ENCODE measurements at places on chromosomes 7 and 10.

DNA sequence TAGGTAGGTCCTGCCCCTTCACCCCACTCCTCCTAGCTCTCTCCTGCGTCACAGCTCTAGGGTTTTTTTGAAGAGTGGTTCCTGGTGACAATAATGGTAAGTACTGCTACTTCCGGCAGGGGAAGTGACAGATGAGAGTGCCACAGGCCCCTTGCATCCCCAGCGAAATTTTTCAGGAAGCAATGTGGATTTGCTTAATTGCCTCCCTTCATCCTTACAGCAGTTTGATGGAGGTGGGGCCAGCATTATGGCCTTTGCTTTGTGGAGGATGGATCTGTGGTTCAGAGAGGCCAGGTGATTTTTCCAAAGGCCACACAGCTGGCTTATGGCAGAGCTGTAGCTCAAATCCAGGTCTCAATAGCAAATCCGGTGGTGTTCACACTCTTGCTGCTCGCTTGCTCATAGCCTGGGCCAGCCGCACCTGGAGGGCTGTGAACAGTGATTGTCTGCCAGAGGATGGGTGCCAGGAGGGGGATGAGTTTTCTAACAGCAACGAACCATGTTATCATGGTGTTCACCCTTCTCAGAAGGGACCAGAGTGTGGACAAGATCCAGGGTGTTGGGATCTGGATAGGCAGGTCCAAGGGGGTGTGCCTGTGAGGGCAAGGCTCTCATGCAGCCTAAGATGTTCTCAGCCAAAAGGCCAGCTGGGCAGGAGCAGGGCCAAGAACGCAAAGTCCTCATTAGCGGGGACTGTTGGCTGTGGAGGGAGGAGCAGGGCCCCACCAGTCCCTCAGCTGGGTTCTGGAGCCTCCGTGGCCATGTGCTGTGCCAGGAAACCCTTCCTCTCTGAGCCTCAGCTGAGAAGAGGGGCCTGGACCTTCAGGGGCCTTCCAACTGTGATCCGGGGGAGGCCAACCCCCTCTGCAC lies 89.0 kb downstream of the EMX2 start:
- DNase-seq = no peak

DNA sequence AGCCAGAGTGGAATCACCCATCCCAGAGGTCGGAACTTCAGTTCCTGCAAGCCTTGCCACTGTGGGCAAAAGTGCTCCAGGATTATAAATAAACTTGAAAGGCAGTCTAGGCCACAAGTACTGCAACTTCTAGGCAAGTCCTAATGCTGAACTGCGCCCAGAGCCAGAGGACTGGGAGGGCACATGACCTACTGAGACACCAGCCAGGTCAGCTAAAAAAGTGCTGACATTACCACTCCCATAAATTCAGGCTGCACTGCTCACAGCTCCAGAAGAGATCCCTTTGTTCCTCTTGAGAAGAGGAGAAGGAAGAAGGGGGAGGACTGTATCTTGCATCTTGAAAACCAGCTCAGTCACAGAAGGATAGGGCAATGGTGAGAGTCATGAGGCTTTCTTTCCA lies 1084.1 kb upstream of the PHF14 start:
- DNase-seq = no peak

DNA sequence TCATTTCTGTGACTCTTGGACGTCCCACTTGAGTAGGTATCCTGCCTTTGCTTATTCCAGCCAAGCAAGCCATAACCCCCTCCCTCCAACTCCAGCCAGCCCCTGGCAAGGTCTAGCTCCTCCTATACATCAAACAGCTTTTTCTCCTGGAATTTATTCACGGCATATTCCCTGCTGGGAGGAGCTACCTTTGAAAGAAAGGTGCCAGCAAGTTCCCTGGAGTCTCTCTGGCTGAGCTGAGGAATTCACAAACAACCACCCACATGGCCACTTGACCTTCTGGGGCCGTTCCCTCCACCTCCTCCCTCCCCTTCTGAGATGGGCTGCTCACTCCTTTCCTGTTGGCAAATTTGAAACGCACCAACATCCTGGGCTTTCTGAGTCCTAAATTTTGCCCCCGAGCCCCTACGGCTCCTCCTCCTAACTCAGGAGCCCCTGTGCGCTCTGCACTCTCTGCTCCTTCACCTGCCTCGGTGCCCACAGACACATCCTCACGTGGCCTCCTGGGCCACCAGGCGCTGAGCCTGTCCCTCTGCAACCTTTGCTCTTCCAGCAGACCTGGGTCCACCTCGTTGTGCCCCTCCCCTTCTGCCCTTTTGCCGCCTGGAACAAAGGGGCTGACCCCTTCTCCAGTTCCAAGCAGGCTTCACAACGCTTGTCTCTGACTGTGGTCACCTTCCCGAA lies 48.0 kb downstream of the HSPA12A start:
- DNase-seq = no peak

DNA sequence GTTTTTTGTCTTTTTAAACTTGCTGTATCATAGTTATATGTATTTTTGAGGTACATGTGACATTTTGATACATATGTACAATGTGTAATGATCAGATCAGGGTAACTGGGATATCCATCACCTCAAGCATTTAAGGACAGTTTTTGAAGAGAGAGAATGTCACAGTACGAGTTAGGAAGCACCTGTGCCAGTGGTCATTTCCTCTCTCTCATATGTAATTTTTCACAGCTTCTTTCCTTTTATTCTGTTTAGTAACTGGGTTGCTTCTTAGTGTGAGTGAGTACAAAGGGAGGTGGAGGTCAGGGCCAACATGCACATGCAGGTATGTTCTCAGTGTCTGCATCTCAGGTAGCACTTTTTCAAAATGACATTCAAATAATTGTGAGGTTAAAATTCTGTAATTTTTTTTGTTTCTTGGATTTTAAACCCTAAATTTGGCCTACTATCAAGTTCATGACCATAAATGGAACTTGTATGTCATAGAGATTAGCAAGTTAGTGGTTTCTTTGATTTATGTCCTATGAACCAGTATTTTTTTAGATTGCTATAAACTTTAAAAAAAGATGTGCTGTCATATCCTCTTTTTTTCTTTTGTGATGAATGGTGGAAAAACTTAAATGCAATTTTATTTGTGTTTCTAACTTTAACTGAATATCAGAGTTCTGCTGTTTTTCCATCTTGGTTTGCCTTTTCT lies 42.7 kb downstream of the SNX10 start:
- DNase-seq = no peak

DNA sequence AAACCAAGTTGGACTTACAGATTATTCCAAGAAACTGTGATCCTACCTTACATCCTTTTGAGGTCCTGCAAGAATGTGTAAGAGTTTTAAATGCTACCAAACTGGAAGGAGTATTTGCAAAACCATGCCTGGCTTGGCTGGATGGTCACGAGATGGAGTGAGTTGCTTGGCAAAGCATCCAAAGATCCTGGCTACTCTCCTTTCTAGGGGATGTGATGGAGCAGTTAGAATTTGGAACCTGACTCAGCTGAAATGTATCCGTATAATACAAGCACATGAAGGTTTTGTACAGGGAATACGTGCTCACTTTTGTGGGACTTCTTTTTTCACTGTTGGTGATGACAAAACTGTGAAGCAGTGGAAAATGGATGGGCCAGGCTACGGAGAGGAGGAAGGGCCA lies 13.3 kb upstream of the SYPL1 start:
- DNase-seq = no peak

DNA sequence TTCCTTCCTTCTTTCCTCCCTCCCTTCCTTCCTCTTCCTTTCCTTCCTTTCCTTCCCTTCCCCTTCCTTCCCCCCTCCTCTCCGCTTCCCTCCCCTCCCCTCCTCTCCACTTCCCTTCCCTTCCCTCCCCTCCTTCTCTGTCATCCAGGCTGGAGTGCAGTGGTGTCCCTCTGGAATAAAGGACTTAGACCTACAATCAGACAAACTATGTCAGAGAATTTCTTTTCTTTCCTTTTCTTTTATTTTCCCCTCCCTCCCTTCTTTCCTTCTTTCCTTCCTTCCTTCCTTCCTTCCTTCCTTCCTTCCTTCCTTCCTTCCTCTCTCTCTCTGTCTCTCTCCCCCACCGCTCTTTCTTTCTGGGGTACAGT lies 242.2 kb downstream of the GATA3 start:
- DNase-seq = no peak

DNA sequence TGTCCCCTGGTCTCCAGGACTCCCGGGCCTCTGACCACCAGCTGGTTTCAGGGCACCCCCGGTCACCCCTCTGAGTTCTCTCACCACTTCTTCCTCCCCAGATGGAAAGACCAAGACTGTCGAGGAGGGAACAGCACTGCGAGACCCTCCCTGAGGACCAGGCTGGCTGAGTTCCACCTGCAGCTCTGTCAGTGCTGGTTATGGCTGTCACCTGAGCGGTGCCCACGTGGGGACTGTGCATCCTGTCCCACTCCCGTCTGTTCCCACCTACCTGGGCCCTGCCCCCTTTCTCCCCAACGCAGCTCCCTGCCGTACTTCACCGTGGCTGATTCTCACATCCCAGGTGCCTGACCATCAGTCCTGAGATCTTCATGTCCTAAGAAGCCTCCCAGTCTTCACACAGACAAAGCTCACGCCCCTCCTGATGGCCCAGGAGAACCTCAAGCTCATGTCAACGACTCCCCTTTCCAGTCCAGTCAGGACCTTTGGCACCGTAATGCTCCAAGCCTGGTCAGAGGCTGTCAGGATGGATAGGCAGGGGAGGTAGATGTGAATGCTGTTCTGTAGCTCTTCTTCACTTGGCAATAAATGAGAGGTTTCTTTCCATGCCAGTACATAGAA lies 159.7 kb downstream of the USP6NL start:
- DNase-seq = no peak

DNA sequence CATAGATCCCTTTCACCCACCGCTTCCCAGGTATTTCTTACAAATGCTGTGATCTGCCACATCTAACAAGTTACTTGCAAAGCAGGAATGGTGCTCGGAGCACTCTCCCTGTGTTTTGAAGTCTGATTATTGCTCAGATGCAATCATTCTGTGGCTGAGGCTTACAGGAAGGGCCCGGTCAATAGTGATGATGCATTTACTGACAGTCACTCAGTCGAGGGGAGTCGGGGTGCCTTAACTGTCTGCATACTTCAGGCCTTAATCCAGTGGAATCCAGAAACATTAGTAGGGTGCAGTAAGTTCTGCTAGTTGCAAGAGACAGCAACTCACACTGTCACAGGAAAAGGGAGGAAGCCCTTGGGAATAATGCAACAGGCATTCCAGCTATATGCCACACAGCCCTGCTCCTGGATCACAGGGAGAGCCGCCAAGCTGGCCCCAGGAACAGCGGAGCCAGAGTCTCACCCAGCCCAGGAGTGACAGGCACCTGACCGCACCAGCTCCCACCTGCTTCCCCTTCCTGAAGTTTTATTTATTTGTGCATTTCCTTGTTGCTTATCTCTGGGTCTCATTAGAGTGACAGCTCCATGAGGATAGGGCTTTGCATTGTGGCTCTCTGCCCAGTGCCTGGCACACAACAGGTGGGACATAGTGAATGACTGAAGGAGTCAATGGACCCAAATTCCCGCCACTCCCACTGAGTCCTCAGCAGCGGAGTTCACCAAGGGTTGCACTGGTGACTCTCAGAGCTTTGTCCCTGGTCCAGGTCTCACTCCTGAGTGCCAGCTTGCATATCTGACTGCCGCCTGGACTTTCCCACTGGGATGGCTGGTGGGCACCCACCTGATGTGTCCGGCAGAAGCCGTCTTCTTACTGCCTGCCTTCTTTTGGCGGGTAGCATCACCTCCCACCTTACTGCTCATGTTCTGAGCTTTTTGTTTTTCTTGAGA lies 212.5 kb upstream of the SH2B2 start:
- no peak for DNase-seq

- DNase-seq = no peak
Measured at GRCh38 chr10:10054466-10054865, 963.2 kb upstream of the CELF2 start.

DNA sequence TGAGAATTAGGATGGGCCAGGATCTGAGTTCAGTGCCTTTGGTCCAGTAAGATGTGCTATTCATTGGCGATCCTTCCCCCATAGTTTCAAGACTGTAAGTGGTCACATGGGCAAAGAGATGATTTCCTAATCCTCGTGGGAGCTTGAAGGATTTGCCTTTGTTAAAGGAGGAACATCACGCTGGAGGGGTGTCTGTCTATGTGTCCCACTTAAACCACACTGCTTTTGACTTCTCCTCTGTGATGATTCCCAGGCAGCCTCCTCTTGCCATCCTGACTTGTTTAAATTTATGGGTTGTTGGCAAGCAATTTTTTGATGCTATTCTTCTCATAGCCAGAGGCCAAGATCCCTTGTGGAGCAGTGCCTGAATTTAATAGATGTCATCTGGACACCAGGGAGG lies 154.0 kb downstream of the TCF7L2 start:
- peak; percentile 48 for DNase-seq

DNA sequence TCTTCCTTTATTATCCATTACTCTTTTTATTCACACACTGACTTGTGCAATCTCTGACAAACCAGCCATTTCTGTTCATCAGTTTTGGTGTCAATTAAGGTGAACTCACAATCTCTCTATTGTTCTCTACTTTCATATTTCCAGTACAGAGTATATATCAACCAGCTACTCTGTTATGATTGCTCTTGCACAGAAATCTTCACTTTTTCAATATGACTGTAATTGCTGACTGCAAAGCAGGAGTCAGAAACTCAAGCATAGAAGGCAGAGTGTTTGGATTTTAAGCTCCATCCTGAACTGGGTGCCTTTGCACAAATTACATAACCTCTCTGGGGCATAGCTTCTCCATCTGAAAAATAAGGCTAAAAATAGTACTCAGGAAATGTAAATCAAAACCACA lies 1042.0 kb downstream of the GRM8 start:
- no peak for DNase-seq

DNA sequence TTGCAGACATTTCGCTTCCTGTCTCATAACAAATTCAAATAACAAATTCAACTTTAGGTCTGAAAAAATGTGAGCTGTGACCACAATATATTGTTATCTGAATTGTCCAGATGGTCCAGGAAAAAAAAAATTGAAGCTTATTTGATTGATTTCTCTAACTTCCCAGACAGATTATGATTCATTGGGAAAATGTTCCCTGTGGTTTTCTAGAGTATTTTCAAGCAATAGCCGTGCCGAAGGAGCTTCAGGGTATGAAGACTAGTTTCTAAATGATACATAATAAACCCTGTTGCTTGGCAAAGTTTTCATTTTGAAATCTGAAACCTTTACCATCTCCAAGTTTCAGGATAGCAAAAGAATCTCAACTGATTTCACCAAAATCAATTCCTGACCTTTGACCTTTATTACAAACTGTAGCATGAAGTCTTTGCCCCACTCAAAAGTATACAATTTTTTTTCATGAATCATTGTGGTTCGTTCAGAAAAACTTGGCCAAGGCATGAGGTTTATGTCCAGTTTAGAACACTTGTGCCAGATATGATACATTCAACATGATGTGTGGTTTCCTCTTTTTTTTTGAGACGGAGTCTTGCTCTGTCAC lies 109.9 kb downstream of the JCAD start:
- peak; percentile 3 for DNase-seq
